ENCODE measurements at places on chromosomes 6 and 20.

- DNase-seq: no peak
Observed at GRCh38 chr6:16514249-16514648, 247.0 kb downstream of the ATXN1 start.

- no peak for DNase-seq
Observed at GRCh38 chr6:73746787-73747186, 50.8 kb downstream of the CD109 start.

DNA sequence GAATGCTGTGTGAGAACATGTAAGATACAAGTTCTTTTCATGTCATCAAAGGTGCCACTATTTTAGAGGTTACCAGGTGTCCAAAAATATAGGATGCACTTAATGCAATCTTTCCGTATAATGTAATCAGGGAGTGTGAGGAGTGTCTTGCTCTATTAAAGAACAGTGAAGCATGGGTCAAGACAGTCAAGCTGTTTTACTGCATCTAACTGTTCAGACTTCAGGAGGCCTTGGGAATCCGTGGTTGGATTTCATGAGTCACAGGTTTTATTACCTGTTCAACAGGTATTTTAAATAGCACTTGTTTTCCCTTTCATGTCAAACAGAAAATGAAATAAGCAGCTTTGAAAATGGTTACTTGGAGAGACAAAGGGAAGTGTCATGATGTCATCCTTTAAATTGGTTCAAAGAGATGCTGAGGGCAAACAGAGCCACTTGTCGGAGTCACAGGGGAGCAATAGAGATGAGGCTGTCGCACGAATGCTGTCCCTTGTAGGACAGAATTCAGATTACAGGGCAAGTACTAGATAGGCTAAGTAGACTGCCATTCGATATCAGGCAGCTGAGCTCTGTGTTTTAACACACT, 621.5 kb downstream of the QKI start:
- no peak for DNase-seq

GRCh38 chr20:5945963-5946362, 4.4 kb downstream of the TRMT6 start:
- no peak for DNase-seq

DNA sequence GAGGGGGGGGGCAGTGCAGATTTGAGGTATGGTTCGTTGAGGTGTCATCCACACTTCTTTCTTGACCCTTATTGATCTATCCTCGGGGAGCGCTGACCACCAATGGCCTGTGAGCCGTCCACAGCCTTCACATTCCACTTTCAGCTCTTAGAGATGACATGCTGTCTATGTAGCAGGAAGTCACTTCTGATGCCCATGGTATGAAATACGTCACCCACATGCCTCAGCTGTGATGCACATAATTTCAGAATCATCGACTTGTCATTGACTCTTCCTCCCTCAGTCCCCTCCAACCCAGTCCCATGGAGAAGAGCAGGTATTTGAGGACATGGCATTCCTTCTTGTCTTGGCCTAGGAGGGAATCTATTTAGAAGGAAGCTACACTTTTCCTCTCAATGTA, 4.7 kb upstream of the ADGRF5 start:
- no peak for DNase-seq

DNA sequence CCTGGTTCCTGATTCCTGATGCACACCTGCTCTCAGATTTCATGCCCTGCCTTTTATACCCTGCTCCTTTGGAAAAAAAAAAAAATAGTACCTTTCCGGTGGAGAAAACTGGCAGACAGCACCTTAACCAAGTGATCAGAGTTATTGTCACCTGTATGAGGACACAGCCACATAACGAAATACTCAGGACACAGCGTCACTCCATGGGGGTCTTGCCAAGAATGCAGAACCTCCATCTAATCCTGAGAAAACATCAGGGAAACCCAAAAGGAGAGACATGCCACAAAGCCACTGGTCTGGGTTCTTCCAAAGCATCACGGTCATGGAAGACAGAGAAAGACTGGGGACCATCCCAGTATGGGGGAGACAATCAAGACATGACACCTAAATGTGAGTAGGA, 29.1 kb downstream of the BFSP1 start:
- DNase-seq: no peak

DNA sequence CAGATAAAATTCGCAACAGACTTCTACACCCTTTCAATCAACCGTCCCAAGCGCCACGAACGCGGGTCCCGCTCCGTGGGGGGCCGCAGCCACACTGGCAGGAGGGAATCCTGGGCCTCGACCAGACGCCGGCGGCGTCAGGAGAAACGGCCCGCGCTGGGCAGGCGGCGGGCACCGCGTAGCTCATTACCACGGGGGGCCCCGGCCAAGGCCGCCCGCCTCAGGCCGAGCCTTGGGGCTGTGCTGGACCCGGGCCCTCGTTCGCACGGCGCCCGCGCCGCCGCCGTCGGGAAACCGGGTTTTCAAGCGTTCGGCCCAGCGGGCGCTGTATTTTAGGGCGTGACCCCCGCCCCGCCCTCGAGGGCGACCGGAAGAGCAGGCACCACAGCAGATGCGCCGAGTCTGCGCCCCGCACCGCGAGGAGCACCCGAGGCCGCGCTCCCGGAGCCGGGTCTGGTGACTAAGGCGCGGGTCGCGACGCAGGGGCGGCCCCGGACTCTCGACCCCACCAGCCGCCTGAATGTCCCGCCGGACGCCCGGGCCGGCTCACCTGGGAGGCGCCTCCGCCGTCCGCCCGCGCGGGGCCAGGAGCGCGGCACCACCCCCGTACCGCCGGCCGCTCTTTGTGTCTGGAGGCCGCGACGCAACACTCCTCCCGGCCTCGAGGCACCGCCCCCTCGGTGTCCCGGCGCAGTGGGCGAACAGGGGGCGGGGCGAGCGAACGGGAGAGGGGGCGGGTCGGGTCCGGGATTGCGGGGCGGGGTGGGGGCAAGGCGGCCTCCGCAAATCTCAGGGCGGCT, at the start of gene NINL:
TSS of gene NINL (minus strand) at position 627 of the 800 bp plus-strand sequence. CDS start 58,944 bp downstream, outside the sequence.
- DNase-seq: peak; percentile 11

GRCh38 chr6:123953920-123954319, 150.3 kb downstream of the NKAIN2 start:
- no peak for DNase-seq

DNA sequence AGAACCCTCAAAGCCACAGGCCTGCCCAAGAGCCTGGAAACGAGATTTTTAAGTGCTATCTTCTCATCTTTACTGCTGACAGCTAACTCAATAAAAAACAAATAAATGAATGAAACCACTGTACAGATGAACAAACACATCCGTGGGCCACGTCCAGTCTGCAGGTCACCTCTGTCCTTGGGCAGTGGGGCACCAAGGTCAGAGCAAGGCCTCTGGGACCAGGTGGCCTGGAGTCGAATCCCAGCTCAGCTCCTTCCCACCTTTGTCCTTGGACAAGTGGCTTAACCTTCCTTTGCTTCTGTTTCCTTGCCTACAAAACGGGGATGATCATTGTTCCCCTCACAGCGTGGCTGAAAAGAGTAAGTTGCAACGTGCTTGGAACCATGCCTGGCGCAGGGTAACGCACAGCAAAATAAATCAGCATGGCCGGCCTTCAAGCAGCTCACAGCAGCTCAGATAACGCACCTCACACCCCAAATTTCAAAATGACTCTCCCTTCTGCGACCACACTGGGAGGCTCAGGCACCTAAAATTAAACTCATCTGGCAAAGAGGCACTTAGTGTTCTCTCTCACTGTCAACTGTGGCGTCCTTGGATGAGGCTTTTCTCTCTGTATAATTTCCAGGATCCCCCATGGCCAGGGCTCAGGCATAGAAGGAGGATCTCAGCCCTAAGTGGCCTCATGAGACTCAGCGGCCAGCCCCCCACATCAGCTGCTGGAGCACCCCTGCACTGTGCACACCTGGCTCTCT, 35.7 kb downstream of the RRBP1 start:
- no peak for DNase-seq

DNA sequence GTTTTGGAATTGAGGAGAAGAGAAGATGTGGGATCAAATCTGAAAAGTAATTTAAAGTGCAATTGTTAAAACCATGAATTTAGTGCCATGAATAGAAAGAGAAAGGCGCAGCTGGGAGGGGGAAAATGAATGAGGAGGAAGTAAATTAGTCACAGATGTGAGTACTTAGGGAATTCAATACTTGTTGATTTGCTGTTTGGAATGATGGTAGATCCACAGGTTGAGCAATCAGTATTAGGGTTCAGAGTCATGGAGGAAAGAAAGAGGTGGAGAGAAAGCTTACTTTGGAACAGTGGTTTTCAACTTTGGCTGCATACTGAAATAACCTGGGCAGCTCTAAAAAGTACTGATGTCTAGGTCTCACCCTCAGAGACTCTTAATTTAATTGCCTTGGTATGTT, 229.7 kb upstream of the ASCC3 start:
- no peak for DNase-seq

DNA sequence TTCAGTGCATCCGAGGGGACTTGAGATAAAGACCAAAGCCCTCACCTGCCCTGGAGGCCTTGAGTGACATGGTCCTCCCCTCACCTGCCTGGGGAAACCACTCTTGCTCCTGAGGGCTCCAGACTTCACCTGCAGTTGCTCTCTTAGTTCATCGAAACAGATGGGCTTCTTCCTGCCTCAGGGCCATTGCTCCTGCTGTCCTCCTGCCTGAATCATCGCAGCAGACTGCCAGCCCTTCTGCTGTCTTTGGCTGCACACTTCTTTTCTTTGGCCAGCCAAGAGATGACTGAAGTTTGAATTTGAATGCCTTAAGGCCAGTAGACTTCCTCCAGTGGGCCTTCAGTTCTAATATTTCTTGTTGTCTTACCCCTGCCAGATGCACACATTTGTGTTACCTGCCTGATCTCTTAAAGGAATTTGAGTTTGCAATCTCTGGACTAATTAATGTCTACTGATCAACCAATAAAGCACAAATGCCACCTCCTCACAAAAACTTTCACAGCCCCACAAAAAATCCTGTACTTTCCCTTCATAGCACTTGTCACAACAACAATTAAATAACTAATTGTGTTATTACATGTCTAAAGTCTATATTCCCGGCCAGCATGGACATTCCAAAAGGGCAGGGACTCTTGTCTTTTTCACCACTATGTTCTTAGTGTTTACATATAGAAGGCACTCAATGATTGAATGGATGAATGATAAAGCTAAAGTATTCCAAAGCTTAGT, 56.7 kb upstream of the SGK1 start:
- DNase-seq: no peak

DNA sequence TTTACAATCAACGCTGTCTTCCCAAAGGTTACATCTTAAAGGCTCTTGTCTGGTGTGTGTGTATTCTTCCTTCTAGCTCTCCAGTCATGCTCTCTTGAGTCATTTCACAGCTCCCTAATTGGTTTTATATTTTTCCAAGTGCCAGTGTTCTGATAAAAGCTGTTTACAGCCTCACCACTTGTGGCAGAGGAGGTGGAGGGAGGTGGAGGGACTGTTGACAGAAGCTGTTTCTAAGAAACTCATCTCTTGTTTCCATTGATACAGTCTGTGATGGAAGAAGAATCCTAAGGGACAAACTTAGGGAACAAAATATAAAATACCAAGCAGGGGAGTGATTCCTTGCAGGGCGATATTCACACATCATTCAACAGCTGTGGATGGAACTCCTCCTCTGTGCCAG, 64.0 kb downstream of the QRSL1 start:
- DNase-seq: no peak

DNA sequence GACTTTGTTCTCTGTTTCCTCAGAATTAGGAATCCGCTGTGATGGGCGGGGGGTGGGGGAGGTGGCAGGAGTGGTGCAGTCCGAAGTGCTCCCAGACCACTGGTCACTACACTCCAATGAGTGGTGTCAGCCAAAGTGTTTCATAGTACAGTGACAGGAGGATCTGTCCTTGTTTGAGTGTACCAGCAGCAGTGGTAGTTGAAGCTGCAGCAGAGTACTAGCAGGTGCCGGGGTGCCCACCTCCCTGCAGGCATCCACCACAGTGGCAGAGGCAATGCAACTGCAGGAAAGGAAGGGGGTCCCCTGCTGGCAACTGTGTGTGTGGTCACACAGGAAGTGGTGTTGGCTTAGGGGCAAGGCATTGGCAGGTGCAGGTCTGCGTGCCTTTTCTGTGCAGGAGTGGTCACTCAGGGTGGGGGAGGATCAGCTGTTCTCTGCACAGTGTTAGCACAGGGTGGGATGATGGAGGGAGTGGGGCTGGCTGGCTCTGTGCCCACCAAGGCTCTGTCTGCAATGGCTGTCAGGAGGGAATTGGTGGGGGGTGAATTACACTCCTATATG, 9.7 kb downstream of the HLA-DOB start:
- DNase-seq: no peak

- no peak for DNase-seq
Observed at GRCh38 chr6:143271024-143271423, 179.5 kb downstream of the ADAT2 start.

DNA sequence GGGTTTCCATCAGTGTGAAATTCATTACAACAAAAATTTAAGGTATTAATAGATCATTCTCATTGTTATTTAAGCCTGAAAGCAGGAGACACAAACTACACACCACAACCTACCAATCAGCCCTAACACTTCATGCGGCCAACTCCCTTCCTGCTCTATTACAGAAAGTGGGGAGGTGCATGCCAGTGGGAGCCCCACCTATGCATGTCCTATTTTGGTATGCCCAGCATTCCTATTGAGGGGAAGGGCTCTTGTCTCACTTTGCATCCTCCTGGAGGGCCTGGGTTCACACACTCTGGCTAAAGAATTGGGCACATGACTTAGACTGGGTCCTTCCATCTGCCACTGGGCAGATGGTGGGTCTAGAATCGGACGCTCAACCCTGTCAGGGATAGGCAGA, 450.0 kb downstream of the PTPRT start:
- no peak for DNase-seq

DNA sequence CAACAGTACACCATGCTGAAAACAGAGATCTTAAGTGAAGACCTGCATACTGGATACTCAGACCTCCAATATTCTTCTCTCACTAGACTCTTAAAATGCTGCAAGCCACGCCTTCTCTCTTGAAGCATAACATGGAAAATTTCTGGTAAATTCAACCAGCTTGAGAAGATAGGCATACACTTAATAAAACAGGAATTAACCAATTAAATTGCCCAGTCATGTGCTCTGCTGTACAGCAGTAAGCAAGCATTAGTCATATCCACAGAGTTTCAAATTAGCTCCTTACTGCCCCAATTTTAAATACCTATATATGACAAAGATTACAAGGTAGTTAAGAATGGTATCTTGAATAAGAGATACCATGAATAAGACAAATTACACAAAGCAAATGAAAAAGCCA, 53.8 kb downstream of the C6orf58 start:
- no peak for DNase-seq

DNA sequence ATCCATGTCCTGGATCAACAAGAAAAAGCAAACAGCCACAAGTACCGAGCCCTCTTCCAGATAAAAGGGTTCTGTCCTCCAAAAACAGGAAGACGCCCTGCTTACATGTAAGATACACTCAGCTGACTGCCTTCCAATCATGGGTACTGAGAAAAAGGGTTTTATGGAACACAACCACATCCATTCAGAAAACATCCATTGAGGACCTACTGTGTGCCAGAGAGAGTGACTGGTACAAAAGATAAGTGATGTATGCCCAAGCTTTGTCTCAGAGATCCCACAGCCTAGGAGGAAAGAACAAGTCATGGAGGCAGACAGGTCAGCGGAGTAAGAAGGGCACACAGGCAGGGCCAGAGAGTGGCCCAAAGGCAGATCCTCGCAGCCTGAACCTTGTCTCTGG, 94.8 kb upstream of the SSTR4 start:
- no peak for DNase-seq

- DNase-seq: no peak
Observed at GRCh38 chr6:11878735-11879134, 100.1 kb upstream of the ADTRP start.

GRCh38 chr6:43450699-43451131, 4.6 kb downstream of the DLK2 start:
- DNase-seq: no peak

- no peak for DNase-seq
Observed at GRCh38 chr6:34723203-34723602, 26.6 kb upstream of the ILRUN start.

GRCh38 chr6:101453221-101453620, 59.7 kb downstream of the GRIK2 start:
- no peak for DNase-seq
